ENCODE measurements at places on chromosomes 1 and 21.
A peak's percentile ranks its signal among the peaks of the same experiment; 100 is the strongest.

DNA sequence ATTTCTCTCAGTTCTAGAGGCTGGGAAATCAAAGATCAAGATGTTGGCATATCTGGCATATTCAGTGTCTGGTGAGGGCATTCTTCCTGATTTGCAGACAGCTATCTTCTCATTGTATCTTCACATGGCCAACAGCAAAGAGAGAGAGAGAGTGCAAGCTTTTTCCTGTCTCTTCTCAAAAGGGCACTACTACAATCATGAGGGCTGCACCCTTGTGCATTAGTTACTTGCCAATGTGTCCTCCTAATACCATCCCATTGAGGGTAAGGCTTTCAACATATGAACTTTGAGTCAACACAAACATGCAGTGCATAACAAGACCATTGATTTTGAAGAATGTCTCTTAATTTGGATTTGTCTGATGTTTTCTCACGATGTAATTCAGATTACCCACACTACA, 78.0 kb downstream of the CCDC30 start:
- DNase-seq, result no peak

- DNase-seq, result no peak
Observed at GRCh38 chr1:204803607-204804006, 67.1 kb upstream of the NFASC start.

GRCh38 chr1:14929547-14930246, 223.8 kb upstream of the TMEM51 start:
- no peak for DNase-seq

- DNase-seq, result no peak
Observed at GRCh38 chr1:67639361-67639760, 45.6 kb upstream of the GADD45A start.

DNA sequence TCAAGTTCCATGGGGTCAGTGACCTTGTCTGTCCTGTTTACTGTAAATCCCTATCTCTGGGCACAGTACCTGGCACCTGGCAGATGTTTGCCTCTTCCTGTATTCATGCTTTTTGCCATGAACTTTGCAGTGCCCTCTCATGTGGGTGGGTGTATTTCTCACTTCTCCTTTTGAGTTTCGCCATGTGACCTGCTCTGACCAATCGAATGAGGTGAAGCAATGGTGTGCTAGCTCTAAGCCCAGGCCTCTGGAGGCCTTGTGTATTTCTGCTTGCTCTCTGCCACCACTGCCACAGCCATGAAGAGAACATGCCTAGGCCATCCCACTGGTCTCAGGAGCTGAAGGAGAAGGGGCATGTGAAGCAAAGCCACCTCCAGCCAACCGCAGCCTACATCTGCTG, 185.5 kb upstream of the ZC3H12A start:
- peak; percentile 98 for DNase-seq

GRCh38 chr1:215704089-215704860, 137.2 kb downstream of the KCTD3 start:
- DNase-seq, result no peak

DNA sequence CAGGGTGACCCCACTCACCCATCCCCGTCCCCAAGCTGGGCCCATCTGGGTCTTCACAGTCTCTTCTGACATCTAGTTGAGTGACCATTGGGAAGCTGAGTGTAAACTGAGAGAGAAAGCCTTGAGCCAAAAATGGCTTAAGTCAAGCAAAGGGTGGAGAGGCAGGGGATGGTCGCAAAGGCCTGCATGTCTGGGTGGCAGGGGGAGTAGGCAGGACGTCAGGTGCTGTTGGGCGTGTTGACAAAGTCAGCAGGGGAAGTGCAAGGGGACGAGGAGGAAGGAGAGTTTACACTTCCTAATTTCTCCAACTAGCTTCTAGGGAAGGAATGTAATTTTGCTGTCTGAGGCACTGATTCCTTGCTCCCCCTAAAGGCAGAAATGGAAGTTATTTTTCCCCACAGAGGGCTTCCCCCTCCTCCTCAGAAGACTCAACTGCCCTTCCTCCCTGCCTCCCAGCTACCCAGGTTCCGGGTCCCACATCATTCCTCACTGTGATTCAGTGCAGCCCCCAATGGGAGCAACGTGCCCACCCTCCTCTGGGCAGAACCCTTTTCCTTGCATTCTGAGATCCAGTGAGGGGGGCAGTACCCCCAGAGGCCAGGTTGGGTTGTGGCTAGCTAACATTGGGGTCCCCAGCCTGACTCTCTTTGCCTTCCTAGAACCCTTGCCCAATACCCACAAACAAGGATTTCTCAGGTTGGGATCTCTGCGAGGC, 1.2 kb upstream of the ADORA1 start:
- DNase-seq, result no peak

GRCh38 chr1:227125929-227126545, 185.9 kb downstream of the COQ8A start:
- DNase-seq, result no peak

DNA sequence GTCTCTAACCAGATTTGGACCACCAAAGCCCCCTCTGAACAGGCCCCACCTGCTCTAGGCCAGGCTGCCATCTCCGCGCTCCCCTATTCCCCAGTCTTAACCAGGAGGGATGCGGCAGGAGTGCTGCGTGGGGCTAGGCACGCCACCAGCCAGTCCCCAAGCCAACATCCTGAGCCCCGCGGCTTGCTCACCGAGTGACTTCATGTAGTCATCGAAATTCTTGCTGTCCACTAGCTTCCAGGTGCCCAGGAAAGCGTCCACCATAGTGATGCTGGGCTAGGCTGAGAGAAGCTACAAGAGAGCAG, 173 bp downstream of the FABP3 start:
- no peak for DNase-seq

DNA sequence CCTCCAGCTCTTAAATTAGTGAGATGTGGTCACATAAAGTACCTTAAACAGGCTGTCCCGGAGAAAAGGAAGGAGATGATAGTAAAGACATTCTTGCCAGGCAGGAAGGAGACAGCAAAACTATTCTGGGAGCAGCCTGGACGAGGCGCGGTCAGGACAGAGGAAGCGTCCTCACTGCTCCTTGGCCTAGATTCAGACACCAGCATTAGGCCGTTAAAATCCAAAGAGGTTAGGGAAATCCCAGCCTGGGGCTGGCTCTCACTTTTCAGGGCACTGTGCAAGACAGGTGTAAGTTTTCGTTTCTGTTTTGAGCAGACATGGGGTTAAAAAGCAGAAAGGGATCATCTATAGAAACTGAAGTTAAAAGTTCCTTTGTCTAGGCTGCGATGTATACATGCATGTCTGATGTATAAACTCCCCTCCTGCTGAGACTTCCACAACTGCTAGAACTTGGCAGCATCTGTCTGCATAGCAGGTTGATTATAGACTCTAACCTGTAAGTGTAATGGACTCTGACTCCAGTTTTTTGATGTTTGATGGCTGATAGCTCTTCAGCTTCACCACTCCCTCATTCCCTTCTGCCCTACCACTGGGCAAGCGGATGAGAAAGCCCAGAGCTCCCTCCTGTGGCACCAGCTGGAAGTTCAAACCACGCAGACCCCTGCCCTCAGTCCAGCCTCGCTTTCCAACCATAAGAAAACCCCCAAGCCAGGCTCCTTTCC, 21.5 kb downstream of the STPG1 start:
- DNase-seq, result peak; percentile 89

DNA sequence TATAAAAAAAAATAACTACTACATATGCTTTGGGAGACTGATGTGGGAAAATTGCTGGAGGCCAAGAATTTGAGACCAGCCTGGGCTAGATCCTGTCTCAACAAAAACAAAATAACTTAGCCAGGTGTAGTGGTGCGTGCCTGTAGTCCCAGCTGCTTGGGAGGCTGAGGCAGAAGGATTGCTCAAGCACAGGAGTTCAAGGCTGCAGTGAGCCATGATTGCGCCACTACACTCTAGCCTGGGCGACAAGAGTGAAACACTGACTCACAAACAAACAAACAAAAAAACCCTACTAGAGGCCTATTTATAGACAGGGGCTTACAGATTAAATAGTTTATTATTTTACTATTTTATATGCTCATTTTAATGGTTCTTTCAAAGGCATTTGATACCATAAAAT, 80.0 kb downstream of the LHX4 start:
- DNase-seq, result no peak

GRCh38 chr1:169457443-169457842, 28.3 kb downstream of the SLC19A2 start:
- DNase-seq, result no peak

GRCh38 chr1:225977937-225978748, 21.0 kb downstream of the SDE2 start:
- DNase-seq, result peak; percentile 63

DNA sequence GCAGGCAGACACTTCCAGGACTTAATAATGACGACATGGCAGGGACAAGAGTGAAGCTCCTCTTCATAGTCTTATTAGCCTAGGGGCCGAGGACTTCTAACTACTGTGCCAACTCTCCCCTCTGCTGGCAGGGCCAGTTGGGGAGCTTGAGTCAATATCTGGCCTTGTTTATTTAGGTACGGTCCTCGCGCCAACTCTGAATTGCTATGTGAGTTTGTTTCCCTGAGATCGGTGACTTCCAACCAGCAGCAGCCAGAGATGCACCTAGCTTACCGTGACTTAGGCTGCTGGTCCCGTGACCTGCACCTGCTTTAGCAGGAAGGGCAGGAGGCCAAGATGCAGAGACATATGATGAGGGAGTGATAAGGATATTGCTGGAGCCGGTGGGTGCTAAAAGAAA, 451.1 kb downstream of the PCP4 start:
- no peak for DNase-seq

- no peak for DNase-seq
Observed at GRCh38 chr1:189669846-189670245, 807.8 kb downstream of the BRINP3 start.

DNA sequence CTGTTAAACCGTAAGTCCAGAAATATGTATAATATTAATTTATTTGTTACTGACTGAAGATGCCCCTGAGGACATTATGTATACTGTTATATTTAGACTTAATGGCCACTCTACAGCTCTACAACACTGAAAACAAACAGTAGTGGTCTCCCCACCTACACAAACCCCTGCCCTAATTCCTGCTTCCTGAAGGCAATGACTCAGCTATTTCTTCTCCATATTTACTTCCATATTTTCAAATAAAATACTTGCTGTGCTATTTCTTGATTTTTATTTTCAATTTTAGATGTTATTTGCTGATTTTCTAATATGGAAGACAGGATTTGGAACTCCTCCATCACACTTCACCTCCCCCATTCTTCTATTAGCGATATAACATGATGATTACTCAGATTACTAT, 97.6 kb downstream of the PCNX2 start:
- no peak for DNase-seq

DNA sequence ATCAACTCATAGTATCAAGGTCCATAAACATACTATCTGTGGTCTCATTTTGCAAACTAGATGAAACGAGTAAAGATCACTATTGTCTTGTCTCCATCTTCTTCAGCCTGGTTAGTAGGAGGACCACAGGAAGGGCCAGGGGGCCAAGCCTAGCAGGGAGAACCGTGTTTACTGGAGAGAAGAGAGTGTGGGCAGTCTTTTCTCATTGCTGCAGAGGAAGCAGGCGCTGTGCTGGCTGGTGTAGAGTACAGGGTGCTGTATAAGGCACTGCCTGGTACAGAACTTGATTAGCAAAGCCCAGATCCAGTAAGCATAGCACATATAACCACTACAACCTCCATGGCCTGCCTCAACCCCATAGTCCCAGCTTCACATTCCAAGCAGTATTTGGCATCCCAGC, 10.0 kb upstream of the B4GALT3 start:
- no peak for DNase-seq

GRCh38 chr1:27451343-27451742, 38.6 kb downstream of the WASF2 start:
- peak; percentile 29 for DNase-seq

- DNase-seq, result no peak
Observed at GRCh38 chr1:226111883-226112261, 49.4 kb downstream of the H3-3A start.

DNA sequence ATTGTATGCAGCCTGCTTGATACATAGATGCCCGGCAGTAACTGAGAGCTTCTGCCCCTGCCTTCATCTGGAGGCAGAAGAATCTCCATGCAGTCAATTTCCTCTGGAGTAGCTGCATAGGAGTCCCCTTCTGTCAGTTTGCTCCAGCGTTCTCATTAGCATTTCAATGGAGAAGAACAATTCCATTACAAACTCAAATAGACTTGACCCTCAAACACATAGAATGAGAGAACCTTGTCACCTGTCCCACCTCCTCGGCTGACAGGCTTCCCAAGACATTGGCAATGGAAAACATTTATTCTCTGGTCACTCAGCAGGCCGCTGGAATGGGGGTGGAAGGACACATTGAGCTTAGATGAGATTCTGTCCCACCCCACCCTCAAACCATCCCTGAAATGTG, 45.6 kb upstream of the TMEM51 start:
- DNase-seq, result no peak

GRCh38 chr21:27380303-27380702, 413.4 kb upstream of the ADAMTS5 start:
- no peak for DNase-seq

GRCh38 chr1:46130606-46131005, 1.8 kb downstream of the PIK3R3 start:
- DNase-seq, result no peak

GRCh38 chr1:162327788-162328165, 48.9 kb downstream of the SPATA46 start:
- DNase-seq, result no peak

DNA sequence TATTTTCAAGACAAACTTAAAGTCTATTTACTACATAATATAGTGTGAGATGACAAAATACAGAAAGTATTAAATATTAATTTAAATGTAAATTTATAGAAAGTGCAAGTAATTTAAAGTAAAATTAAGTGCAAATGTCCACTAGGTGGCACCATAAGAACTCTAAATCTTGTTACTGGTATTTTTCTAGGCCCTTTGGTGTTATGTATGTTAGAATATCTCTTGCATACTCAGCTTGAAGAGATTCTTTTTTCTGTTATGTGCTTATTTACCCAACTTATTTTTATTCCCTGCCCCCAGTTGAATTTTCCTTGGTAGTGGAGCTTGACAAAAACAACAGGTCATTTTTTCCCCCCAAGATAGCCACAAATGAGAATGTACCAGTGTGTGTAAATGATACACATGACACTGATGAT, 71.5 kb downstream of the RPS6KC1 start:
- DNase-seq, result peak; percentile 57

DNA sequence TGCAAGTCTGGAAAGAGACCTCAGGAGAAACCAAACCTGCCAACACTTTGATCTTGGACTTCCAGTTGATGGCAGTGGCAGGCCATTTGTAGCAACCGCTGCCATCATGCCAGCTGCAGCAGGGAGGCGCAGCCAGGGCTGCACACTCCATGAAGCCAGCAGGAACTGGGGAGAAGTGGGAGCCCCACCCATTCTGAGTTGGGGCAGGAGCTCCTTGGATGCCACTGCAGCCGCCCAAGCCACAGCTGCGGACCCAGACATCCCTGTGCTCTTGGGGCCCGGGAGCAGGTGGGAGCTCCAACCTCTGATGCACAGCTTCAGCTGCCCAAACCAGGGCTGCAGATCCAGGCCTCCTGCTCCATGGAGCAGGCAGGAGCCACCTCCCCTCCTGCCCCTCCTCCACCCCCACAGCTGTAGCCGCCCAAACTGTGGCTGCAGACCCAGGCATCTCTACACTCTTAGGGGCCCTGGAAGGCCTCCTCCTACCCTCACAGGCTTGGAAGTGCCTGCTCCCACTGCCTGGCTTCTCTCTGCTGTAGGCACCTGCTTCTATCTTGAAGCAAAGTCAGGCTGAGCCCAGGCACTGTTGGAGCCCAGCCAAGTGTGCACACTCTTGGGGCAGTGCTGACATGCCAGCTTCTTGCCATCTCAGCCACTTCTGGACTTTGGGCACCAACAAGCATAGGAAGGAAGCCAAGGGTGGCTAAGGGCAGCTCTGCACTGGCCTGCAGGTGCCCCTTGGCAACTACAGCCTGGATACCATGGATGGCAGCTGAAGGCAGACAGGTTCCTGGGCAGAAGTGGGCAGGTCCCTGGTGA, 20.0 kb upstream of the DISP1 start:
- DNase-seq, result no peak

All from OCI-LY7 (cell line).